GM23248 (cell line): ENCODE measurements at places on chromosomes 7 and 10.

DNA sequence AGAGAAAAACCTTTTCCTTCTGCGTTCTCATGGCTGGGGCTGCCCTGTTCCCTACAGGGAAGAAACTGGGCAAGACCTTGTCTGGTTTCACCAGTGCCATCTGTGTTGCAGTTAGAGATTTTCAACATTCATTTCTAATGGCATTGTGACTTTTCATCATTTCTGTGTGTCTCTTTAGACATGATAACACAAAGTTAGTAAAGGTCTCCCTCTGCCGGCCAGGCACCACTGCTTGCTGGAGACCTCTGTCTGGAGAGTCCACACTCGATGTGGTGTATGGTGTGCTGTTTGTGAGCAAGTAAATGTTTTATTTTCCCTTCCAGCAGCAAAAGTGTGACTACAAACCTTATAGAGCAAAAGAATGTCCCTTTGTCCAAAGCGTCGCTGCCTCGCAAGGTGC, 213.5 kb downstream of the PAXIP1 start:
- DNase-seq, result no peak

GRCh38 chr10:104485632-104486031, 132.0 kb downstream of the CFAP58 start:
- no peak for DNase-seq

DNA sequence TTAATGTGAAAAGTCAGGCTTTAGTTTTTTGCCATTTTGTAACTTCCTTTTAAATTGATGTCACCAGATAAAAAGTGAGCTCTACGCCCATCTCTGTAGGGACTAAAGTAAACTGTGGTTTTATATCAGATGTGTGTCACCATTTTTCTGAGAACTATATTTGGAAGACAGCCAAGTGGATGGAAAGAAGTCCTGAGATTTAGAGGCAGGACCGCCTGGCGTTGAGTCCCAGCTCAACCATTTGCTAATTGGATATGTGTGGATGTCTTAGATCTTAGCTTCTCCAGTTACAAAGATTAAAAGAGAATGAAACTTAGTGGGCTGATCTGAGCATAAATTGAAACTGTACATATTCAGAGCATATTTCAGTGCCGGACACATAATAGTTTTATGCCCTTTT, 691.6 kb upstream of the CELF2 start:
- no peak for DNase-seq

DNA sequence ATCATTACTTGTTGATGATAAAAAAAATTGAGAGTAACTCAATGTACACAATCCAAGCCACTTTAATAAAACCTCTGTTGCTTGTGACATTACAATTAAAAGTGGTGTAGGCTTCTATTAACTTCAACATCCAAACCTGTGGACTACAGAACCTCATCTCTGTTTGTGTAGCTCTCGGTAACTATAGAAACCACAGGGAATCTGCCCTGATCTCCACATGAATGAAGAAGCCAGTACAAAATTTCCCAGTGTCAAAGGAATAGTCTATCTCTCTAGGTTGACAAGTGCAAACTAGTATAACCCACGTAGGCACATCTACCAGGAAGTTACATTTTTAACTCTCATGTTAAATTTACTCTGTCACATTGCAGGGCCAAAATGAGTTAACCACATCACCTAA, 204.3 kb downstream of the CHCHD3 start:
- no peak for DNase-seq

- DNase-seq, result peak; percentile 50
Measured at GRCh38 chr10:95655571-95656290, 780 bp downstream of the ALDH18A1 start.

DNA sequence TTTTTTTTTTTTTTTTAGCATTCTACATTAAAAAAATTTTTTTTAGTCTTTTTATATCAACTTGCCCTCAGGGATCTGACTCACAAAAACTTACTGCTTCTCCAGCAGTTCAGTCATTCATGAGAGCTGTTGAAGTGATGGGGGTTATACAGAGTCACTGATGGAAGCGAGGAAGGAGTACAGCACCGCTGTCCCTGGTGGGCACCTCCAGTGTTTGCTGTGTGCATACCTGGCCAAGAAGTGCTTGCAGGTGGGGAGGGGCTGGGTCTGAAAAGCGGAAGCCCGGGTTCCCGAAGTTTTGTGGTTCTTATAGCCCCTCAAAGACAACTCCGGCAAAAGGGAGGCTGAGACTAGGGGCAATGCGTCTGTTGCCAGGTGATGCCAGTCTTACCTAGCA, 46.2 kb downstream of the MINDY4 start:
- DNase-seq, result peak; percentile 81

DNA sequence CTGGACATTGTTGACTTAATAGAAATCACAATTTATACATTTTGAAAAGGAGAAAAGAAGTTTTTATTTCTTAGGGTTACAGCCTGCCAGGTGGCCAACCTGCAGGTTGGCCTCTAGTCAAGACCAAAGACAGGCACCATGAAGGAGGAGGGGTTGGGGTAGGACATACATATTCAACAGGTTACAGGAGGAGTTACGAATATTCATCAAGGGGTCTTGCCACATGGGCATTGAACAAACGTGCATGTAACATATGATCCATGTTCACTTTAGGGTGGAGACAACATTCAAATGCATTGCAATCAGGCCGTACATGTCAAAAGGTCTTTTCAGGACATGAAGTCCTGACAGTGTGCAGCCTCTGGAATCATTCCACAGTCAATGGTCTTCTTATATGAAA, 246.2 kb upstream of the AKR1E2 start:
- no peak for DNase-seq

DNA sequence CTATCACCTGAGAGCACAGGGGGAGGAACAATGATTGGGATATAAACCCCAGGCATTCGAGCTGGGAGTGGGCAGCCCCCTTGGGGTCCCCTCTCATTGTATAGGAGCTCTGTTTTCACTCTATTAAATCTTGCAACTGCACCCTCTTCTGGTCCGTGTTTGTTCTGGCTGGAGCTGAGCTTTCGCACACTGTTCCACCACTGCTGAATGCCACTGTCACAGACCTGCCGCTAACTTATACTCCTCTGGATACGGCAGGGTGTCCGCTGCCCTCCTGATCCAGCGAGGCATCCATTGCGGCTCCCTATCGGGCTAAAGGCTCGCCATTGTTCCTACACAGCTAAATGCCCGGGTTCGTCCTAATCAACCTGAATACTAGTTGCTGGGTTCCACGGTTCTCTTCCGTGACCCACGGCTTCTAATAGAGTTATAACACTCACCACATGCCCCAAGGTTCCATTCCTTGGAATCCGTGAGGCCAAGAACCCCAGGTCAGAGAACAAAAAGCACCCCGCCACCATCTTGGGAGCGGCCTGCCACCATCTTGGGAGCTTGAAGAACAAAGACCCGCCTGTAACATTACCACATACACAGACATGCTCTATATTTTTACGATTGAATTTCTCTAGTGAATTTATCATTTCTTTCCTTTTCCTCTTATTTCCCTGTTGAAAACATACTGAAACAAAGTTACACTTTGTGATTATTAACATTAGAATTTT, 9.0 kb downstream of the ZWINT start:
- DNase-seq, result no peak

- DNase-seq, result no peak
Measured at GRCh38 chr7:95822717-95823116, 50.4 kb downstream of the DYNC1I1 start.

DNA sequence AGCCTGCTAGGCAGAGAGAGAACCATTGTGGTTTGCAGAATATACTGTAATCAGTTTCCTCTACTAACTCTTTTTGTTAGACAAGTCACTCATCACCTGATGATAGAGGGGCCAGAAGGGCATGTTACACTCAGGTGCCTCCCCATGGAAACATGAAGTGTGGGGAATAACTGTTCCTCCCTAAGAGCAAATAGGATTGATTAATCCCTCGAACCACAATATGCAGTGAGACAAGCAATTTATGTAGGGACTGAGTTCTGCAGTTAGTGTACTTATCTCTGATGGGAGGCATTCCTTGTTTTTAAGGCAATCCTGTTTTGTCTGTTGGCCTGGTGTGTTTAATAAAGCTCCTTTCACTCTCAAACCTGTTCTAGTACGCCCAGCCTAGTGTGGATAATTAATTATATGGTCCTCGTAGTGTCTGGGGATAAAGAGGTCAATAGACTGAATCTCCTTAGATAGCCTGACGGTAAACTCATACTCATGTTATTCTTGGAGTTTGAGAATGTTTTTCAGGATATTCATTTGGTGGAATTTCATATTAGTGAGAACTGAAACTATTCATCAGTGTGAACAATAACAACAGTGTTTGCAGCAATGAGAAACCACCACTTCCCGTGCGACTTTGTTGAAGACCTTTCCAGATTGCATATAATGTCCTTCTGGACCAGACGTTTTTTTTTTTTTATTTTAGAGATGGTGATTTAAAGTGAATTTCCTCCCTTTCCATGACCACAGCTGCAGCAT, 344.8 kb upstream of the FZD8 start:
- DNase-seq, result no peak

DNA sequence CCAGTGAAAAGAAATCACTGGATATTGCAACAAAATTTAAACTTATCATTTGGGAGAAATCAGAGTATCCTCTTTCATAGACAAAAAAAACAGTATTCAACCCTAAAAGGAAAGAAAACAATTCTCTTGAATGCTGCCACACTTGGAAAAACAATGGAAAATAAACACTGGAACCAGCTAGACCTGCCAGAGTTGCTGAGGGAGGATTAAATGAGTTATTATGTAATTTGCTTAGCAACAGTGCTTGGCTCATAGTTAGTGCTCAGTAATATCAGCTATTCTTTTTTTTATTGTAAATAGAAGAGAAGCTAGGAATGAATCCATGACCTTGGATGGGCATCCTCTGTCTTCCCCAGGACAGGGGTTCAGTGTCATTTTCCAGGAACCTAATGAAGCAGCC, 11.0 kb upstream of the ZNF273 start:
- DNase-seq, result no peak

DNA sequence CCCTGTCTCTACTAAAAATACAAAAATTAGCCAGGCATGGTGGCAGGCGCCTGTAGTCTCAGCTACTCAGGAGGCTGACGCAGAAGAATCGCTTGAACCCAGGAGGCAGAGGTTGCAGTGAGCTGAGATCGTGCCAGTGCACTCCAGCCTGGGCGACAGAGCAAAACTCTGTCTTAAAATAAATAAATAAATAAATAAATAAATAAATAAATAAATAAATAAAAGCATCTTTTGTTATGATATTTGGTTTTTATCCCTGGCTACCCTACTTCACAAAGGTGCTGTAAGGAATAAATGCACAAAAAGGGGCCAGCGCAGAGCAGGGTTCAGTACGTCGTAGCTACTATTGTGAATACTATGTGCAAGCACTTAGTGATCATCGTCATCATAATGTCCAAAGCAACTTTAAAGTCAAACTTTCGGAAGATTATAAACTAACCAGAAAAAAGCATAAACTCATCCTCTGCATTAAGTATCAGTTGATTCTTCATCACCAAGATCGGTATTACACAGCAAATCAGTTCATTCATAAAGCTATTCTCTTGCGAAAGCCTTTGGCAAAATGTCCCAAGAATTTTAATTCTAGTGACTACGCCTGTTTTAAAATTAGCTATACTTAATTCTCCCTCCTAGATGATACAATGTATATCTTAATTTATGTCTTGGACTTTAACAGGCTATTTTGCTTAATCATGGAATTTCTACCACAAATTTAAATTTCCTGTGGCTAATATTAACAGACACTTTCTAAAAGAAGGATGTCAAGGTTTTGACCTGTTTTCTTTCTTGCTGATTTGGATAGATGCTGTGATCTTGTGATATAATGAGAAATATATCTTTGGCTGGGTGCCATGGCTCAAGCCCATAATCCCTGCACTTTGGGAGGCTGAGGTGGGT, 7.6 kb upstream of the NFE2L3 start:
- DNase-seq, result peak; percentile 13

GRCh38 chr10:98096731-98097130, 37.7 kb upstream of the R3HCC1L start:
- DNase-seq, result no peak

GRCh38 chr7:138749960-138750359, 47.8 kb upstream of the TMEM213 start:
- no peak for DNase-seq

DNA sequence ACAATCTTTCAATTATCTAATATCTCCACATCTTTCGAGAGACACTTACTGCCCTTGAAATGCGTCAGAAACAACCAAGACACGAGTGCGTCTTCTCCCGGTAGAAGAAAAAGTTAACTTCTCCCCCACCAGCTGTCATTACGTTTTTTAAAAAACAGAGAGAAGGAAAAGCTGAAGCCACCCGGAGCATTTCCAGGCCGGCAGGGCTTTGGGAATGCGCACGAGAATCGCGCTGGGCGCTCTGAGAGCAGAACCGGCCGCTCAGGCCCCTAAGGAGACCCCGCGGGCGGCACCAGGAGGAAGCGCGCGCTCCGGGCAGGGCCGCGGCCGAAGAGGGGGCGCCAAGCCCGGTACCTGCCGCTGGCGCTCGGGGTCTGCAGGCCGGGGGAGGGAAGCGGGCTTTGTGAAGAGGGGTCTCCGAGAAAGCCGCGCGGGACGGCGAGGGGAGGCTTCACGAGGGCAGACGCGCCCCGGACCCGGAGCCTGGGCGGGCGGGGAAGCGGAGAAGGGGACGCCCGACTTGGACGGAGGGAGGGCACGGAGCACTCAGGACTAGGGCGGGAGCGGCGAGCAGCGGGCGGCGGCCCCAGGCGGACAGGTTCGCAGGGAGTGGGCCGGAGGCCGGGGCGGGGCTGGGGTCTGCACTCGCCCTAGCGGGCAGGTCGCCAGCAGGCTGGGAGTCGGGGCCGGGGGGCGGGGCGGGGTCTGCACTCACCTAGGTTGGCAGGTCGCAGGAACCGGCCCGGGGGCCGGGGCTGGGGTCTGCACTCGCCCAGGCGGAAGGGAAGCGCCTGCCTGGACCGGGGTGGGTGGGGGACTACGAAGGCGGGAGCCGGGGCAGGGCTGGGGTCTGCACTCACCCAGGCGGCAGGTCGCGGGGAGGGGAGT, 932 bp downstream of the ESYT2 start:
- peak; percentile 65 for DNase-seq
